D721Med (cell line): ENCODE measurements at places on chromosomes 16 and 17.

GRCh38 chr17:58694302-58694701, 1.9 kb downstream of the RAD51C start:
- no peak for DNase-seq

DNA sequence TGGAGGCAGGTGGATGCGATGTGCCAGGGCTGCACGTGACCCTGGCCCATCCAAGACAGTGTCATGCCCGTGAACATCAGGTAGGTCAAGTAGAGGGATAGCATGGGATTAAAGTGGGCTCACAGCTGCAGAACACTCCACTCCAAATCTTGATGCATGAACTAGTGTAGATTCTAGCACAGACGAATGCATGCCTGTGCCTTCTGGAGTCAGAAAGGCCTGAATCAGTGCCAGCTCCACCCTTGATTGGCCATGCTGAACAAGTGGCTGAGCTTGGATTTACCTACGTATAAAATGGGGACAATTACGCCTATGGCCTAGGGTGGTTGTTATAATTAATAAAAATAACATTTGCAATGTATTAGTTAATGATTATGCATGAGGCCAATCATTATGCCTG, 10.6 kb downstream of the IRX3 start:
- no peak for DNase-seq

GRCh38 chr17:43634591-43635125, 27.1 kb downstream of the MEOX1 start:
- DNase-seq: no peak

DNA sequence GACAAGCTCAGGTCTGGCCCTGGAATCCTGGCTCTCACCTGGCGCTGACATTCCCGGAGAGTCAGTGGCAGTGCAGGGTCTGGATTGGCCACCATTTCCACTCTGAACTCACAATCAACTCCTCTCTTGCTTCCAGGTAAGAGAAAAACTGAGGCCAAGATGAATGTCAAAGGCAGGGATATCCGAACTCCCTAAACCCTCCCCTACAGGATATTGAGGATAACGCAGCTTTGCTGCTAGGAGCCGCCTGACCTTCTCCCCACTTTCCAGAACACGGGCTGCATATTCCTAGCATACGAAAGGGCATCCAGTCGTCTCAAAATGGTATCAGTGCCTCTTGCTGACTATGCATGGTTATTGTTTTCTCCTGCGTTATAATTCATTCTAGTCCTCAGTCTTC, 473.4 kb downstream of the SOX9 start:
- no peak for DNase-seq

GRCh38 chr16:28149011-28149888, 62.5 kb downstream of the XPO6 start:
- no peak for DNase-seq

- DNase-seq: no peak
Observed at GRCh38 chr16:75486014-75486675, 9.1 kb downstream of the CHST6 start.
